ENCODE measurements at places on chromosomes 7 and 10. TPM values are rescaled to one million over a fixed set of nuclear protein-coding genes. Genes with fewer than 3 reads are reported as not detected.
A peak's percentile ranks its signal among the peaks of the same experiment; 100 is the strongest.

Gene EPO
- not detected for polyA plus RNA-seq

Gene CCDC3
- 18.6 TPM for polyA plus RNA-seq

Gene MAPK8
- polyA plus RNA-seq: 39.5 TPM

Gene IKZF1
- polyA plus RNA-seq: 3.2 TPM

Gene KAZALD1
- 30.3 TPM for polyA plus RNA-seq

GRCh38 chr10:102675666-102676533, 31.6 kb downstream of the TRIM8 start:
- DNase-seq: no peak

DNA sequence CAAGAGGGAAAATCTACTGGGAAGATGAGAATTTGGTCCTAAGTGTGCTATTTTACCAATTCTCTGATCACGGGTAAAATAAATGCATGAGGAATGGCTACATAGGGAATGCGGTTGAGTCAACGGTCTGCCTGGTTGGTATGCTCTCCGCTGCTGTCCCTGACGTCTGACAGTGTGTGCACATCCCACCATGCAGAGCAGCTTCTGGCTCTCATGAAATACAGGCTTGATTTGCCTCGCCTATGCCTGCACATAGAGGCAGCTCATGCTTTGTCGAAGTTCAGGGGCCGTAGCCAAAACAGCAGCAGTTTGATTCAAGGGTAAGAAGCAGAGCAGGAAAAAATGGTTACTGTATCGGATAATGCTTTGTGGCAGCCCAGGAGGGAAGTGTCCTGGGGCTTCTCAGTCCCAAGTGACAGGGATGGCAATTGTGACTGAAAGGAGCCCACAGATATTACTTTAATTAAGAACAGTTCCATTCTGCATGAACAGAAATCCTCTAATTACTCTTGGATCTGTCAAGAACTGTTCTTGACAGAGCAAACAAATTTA, 268.4 kb upstream of the SLC26A5 start:
- no peak for DNase-seq

GRCh38 chr10:102776779-102777456, 33.2 kb downstream of the WBP1L start:
- peak; percentile 95 for DNase-seq

DNA sequence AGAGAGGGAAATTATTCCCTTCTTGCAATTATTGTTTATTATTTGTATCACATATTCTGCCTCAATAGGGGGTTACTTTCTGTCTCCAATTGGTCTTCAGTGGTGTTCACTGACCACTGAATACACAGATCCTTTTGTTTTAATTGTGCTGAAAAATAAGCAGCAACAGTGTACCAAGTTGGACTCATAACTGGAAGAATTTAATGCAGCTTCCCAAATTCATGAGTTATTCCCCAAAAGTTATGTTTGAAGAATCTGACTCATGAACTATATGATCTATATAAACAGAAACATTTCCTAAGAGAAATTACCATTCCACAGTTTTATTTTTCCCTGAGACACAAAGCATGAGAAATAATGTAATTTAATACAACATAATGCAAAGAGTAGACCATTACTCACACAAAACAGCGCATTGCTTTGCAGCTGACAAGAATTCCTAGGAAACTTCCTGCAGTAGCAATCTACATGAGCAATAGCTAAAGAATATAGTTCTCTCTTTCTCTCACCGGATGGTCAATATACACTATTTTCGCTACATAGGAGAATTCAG, 479.2 kb downstream of the HTR7 start:
- no peak for DNase-seq

DNA sequence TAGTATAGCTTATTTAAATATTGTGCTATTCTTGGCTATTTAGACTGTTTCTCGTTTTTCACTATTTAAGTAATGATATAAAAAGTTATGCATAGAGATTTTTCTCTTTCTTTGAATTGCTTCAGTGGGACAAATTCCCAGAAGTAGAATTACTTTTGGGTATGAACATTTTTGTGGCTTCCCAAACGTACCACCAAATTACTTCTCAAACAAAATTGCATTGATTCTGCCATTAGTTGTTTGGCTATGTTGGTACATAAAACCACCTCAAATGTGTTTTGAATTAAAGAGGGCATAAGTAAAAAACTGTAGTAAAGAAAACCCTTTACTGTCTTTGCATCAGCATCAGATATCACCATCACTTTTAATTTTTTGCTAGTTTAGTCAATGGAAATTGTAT, 31.0 kb downstream of the AKR1B1 start:
- DNase-seq: no peak

DNA sequence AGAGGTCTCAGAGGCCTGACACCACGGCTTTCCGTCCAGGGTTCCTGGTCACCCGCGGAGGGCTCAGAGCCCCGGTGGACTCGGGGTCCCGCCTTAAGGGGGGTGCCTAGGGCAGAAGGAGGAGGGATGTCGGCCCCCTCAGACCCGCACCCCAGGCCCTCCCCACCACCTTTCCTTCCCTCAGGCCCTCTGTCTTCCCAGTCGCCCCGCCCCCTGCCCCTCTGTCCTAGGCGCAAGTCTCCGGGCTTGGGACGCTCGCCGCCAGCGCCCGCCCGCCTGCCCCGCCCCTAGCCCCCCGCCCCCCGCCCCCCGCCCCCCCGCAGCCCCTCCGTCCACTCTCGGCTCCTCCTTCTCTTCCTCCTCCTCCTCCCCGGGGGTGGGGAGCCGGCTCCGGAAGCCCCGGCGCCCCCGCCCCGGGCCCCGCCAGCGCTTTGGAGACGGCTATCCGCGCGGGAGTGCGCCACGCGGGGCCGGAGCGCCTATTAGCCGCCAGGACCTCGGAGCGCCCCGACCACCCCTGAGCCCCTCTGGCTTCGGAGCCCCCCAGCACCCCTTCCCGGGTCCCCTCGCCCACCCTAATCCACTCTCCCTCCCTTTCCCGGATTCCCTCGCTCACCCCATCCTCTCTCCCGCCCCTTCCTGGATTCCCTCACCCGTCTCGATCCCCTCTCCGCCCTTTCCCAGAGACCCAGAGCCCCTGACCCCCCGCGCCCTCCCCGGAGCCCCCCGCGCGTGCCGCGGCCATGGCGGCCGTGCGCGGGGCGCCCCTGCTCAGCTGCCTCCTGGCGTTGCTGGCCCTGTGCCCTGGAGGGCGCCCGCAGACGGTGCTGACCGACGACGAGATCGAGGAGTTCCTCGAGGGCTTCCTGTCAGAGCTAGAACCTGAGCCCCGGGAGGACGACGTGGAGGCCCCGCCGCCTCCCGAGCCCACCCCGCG, at the start of gene AEBP1:
Gene AEBP1 (plus strand): TSS at position 423 of the 937 bp plus-strand sequence. CDS start 321 bp downstream, at position 744.
- DNase-seq: no peak

GRCh38 chr7:13778967-13779366, 210.5 kb downstream of the ETV1 start:
- no peak for DNase-seq

- no peak for DNase-seq
Measured at GRCh38 chr10:20330246-20330645, 514.0 kb downstream of the PLXDC2 start.

GRCh38 chr7:153522261-153522660, 529.9 kb upstream of the DPP6 start:
- DNase-seq: peak; percentile 23

- no peak for DNase-seq
Measured at GRCh38 chr10:63227207-63227895, 94.2 kb downstream of the NRBF2 start.

- no peak for DNase-seq
Measured at GRCh38 chr10:73339436-73339835, 19.2 kb downstream of the CFAP70 start.

- DNase-seq: no peak
Measured at GRCh38 chr10:49689882-49690510, 10.5 kb downstream of the C10orf53 start.

DNA sequence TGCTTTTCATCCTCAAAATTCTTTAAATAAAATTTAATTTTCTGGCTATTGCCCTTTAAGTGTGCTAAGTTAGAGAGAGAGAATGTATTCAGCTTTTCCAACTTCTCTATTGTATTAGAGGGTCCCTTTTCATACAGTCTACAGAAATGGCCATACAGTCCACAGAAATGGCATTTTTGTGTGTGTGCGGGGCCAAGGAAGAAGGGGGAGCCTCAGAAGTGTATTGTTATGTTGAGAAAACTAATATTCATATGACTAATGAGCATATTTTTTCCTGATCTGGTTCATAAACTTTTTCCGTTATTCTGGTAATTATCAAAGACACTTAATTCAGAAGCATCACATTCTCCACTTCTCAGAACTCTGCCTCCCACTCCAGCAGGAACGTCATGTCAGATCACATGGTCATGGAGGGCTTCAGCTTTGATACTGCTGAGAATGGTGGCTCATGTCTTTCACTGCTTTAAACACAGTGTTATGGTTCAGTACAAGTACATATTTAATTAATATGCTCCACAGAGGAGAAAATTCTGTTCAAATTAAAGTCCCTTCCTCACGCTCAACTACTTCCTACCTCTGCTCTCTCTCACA, 37.1 kb downstream of the ELMO1 start:
- no peak for DNase-seq

DNA sequence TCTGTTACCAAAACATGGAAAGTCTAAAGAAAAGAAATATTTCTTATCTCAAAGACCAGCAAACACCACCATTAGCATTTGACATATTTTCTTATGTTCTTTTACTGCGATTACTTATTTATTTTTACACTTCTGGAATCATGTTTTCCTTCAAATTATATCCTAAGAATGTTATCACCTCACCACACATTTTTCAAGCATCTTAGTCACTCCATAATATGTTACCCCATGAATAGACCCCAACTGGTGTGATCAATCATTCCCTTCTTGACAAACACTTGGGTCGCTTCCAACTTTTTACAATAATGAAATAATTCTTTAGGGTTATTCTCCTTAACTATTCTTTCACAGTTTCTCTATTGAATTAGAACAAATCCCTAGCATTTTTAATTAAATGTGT, 67.4 kb downstream of the AMPH start:
- DNase-seq: no peak

GRCh38 chr7:131674131-131674530, 117.7 kb upstream of the PODXL start:
- no peak for DNase-seq

DNA sequence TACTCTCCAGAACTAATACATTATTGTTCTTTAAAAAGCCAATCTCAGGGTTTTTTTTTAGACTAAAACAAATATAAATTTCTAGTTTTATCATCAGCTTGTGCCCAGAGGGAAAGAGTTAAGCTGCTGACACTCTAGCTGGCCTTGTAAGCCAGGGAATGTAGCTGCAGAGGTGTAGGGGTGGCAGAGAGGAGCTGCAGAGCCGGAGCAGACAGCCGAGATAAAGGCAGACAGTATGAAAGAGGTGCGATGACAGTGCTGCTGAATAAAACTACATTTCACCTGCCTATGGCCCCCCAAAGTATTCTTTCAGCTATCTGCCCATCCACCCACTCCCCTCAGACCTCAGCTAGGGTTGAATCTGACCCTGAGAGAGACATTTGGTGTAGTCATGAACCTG, 653.7 kb upstream of the ZWINT start:
- no peak for DNase-seq

- DNase-seq: no peak
Measured at GRCh38 chr7:156626220-156626895, 14.2 kb upstream of the RNF32 start.

GRCh38 chr10:103612462-103613365, 119.2 kb downstream of the NEURL1 start:
- no peak for DNase-seq

DNA sequence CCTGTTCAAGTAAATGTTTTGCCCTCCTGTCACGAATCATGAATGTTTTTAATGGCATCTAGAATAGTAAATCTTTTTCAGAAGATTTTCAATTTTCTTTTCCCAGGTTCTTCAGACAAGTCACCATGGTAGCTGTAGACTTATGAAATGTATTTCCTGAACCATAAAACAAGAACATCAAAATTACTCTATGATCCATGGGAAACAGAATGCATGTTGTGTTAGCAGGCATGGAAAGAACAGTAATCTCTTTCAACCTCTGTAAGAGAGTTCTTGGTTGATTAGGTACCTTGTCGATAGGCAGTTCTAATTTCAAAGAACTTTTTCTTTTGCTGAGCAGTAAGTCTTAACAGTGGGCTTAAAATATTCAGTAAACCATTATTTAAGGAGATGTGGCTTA, 17.6 kb downstream of the AKR1C1 start:
- no peak for DNase-seq

DNA sequence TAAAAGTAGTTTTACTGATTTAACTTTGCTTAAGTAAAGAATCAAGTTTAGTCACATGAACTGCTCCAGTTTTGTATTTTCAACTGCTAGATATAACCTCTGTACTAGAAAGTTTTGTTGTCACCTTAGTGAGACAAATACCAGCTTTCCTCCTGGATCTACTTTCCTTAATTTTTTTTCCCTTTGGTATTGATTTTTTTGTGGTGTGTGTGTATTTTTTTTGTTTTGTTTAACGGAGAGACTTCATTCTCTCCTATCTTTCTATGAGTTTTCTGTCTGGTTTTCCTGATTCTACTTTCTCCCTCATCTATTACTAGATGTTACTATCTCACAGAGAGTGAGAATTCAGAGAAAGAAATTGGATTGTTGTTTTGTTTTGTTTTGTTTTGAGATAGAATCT, 52.0 kb downstream of the TASOR2 start:
- DNase-seq: no peak

DNA sequence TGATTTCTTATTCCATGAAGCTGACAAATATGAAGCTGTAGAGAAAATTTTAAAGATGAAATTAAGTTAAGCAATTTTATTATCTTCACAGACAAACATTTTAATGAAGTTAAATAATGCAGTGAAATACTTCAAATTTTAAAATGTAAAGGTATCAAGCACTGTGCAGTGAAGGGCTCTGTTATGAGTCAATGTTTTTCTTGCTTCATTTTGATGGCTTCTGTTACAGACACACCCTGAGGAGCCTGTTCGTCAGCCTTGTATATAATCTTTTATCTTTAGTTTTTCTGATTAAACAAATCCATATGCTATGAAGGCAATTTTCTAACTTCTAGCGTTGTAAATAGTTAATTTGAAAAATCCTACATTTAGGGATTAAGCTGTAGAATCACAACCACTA, 18.5 kb downstream of the VSTM2A start:
- no peak for DNase-seq

DNA sequence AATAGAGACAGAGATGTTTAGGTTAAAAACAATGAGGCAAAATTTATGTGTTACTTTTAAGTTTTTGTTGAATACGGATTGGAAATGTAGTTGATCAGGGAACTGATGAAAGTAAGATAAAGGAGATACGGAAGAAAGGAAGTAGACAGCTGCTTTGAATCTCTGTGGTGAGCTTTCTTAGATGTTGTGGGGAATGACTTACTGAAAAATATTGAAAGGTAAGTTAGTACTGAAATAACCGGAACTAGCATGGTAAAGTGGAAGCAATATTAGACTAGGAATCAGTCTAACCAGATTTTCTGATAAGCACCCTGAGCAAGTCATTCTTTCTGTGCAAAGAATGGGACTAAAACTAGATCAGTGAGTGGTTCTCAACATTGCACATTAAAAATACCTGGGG, 34.8 kb downstream of the LUC7L2 start:
- DNase-seq: no peak

DNA sequence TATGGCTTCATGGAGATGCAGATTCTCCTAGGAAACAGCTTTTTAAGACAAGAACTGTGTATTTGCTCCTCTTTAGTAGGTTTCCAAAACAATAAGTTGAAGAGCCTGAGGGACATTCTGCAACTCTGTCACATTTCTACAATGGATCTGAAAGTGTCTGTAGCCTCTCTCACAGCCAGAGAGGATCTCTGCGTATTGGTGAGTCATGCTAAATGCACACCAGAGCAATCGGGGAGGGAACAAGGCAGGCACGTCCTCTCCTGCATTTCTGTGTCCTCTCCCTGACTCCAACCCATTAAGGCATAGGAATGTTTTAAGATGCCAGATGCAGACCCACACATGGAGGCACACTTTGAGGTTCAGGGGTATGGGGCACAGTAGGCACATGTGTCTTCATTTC, 1126.4 kb upstream of the GHITM start:
- DNase-seq: peak; percentile 36

GRCh38 chr7:70372768-70373515, 759.0 kb upstream of the GALNT17 start:
- no peak for DNase-seq

Data from muscle of back (tissue), 13 donors.